Fibroblast of villous mesenchyme (primary cell): ENCODE measurements at places on chromosomes 3 and 15.
A peak's percentile ranks its signal among the peaks of the same experiment; 100 is the strongest.

GRCh38 chr3:15919971-15920370, 122.2 kb upstream of the ANKRD28 start:
- DNase-seq = no peak

DNA sequence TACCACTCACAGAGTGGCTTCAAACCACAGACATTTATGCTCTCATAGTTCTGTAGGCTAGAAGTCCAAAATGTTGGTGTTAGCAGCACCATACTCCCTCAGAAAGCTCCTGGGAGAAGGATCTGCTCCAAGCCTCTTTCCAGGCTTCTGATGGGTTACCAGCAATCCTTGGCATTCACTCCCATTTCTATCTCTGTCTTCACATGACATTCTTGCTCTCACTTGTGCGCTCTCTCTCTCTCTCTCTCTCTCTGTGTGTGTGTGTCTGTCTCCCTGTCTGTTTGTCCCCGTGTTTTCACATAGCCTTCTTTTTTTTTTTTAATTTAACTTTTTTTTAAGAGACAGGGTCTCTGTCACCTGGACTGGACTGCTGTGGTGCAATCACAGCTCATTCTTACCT, 26.3 kb downstream of the CDAN1 start:
- no peak for DNase-seq

DNA sequence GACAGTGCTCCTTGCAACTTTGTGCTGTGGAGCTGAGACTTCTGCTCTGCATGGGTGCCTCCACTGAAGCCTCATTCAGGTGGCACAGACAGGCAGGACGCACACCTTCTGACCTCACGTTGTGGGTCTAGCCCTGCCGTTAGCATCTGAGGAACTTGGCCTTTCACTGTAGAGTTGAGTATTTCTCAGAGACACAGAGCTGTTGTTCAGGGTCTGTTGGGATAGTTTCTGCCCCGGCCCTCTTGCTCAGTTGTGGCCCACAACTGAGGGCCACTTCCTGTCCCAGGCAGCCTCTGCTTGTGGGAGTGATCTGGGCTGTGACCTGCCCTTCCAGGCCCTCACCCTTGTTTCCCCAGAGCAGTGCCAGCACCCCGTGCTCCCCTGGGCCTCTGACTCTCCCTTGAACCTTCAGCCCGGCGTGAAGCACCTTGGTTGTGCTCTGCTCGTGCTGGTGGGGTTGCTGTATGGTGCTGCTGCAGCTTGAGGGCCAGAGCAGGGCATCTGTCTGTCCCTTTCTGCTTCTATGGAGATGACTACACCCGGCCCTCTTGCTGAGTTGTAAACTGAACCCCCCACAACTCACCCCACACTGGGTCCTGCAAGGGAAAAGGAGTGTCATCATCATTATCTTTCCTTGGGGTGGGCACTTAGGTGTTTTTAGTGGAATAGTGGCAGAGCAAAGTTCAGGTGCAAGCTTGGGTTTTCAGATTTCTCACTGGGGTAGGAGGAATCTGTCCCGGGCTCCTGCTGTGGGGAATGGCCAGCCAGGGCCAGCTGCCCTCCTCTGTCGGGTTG, 11.7 kb downstream of the BAHD1 start:
- no peak for DNase-seq

- no peak for DNase-seq
Measured at GRCh38 chr3:155744010-155744625, 753 bp downstream of the PLCH1 start.

- DNase-seq = peak; percentile 80
Measured at GRCh38 chr3:71172951-71173350, 410.6 kb downstream of the FOXP1 start.

GRCh38 chr15:89747708-89748682, 3.1 kb downstream of the MESP1 start:
- no peak for DNase-seq

- no peak for DNase-seq
Measured at GRCh38 chr3:153633407-153633806, 471.4 kb downstream of the RAP2B start.

DNA sequence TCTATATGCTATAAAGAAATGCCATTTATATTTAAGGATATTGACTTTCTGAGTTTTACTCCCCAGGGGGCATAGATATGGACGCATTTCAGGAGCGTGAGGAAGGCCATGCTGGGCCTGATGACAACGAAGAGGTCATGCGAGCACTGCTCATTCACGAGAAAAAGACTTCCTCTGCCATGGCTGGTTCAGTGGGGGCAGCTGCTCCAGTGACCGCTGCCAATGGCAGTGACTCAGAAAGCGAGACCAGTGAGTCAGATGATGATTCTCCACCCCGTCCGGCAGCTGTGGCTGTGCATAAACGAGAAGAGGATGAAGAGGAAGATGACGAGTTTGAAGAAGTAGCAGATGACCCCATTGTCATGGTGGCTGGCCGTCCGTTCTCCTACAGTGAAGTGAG, 38.4 kb downstream of the GTF2E1 start:
- peak; percentile 63 for DNase-seq

DNA sequence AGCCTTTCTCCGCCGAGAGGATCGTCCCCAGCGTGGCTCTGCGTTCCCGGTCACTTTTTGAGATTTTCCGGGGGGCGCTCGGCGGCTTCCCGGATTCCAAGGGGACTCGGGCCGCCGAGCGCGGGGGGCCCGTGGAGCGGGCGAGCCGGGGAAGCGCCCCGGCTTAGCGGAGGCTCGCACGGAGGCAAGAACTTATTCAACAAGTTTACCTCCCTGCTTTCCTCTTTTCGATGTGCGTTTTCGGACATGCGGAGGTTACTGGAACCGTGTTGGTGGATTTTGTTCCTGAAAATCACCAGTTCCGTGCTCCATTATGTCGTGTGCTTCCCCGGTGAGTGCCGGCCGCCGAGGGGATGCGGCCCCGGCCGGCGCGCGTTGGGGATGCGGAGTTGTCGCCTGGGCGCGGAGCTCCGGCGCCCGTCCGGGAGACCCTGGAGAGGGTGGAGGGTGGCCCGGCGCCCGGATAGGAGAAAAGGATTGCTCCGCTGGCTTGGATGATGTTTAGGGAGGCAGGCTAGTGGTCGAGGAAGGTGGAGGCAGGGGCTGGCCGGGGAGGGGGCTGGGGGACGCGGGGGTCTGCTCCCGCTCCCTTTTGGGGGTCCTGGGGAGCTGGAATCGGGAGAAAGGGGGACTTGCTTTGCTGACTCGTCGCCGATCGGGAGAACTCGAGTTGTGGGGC, 810 bp downstream of the PTPRG start:
- peak; percentile 42 for DNase-seq

DNA sequence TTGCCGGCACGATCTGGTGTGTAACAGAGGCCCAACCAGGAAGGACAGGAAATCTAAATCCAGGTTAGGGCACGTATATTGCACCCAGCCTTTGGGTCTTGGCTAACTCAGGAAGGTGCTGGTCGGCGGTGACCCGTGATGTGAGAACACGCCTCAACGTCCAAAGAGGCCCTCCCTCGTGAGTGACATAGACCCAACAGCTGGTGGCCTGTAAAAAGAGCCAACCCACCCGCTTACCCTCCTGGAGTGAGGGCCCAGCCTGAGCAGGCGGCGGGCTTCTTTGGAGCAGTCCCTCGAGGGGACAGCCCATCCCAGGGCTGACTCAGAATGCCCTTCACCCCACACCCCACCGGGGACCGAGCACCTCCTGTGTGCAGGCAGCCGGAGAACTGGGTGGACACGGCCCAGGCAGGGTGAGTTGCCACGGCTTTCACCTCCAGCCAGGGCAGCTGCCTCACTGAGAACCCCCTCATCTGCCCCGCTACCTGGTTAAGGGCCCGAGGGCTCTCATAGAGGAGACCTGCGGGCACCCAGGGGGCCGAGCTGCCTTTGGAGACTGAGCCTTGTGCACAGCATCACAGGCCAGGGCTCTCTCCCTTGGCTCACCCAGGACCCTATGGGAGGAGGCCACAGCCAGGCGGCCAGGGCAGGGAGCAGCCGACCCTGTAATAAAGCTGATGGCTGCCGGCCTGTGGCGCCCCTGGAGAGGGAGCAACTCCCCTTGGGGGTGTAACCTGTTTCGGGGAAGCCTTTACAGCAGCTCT, 41.8 kb downstream of the ZNF710 start:
- no peak for DNase-seq
